GF-D8 (cell line): ENCODE measurements at places on chromosomes 2 and 18.

DNA sequence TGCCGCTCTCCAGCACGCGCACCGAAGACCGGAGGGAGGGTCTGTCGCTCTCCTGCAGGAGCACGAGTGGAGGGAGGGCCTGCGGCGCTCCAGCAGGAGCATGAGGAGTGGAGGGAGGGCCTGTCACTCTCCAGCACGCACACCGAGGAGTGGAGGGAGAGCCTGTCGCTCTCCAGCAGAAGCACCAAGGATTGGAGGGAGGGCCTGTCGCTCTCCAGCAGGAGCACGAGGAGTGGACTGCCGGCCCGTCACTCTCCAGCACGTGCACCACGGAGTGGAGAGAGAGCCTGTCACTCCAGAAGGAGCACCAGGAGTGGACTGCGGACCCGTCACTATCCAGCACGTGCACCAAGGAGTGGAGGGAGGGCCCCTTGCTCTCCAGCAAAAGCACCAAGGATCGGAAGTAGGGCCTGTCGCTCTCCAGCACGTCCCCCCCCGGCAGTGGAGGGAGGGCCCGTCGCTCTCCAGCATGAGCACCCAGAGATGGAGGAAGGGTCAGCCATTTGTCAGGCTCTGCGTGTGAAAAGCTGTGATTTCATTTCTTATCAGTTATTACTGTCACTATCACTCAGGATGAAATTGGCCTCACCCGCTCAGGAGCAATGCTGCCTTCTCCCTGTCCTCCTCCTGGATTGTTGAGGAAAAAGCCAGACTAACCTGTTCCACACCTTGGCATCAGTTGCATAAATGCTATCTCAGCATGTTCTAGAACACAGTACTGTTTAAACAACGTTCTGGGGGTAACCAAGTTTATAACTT, 35.9 kb downstream of the ADI1 start:
- no peak for DNase-seq

- no peak for DNase-seq
These were observed 219.8 kb upstream of the SPHKAP start for GRCh38 chr2:228401065-228401912.

DNA sequence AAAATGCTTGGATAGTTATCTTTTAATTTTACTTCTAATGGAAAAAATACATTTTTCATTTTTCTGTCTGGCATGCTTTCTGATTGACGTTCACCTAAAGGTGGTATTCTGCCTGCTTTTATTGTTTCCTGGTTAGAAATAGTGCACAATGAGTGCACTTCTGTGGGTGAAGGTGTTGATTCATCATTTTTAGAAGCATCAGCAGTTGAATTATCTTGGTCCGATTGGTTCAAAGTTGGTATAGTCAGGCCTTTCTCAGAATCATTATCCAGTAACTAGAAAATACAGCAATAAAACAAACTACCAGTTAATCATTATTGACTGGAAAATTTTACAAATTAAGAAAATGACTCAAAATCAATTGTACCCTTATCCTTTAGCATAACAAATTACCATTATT, 84.5 kb downstream of the STRADB start:
- DNase-seq, result no peak

DNA sequence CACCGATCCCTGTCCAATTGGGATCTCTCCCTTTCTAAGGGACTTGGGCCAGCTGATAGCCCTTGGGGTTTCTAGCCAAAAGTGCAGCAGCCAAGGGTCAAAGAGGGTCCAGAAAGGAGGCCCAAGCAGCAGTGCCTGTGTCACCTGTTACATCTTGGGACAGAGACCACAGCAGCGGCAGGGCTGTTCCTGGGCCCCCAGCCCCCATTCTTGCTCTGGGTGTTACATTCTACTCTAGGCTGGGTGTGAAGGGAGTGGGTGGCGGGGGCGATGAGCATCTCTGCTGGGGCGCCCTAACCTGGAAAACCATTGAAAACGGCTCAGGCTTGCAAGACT, 1.2 kb downstream of the PAX3 start:
- DNase-seq, result no peak

- no peak for DNase-seq
These were observed 149.0 kb downstream of the IKZF2 start for GRCh38 chr2:213002383-213002782.

GRCh38 chr2:26530696-26531095, 52.8 kb upstream of the OTOF start:
- no peak for DNase-seq

GRCh38 chr2:174120346-174120745, 128.0 kb downstream of the OLA1 start:
- DNase-seq, result no peak

- no peak for DNase-seq
These were observed 100.6 kb upstream of the ITGA4 start for GRCh38 chr2:181356526-181357130.

- no peak for DNase-seq
These were observed 15.7 kb downstream of the STK39 start for GRCh38 chr2:168231609-168232241.

GRCh38 chr2:219021591-219021990, 19.7 kb downstream of the CFAP65 start:
- no peak for DNase-seq

GRCh38 chr18:30403278-30403677, 639.3 kb downstream of the DSC3 start:
- no peak for DNase-seq

GRCh38 chr2:189421644-189422043, 19.6 kb upstream of the WDR75 start:
- DNase-seq, result no peak

GRCh38 chr2:43324259-43325106, 98.1 kb upstream of the ZFP36L2 start:
- DNase-seq, result no peak

DNA sequence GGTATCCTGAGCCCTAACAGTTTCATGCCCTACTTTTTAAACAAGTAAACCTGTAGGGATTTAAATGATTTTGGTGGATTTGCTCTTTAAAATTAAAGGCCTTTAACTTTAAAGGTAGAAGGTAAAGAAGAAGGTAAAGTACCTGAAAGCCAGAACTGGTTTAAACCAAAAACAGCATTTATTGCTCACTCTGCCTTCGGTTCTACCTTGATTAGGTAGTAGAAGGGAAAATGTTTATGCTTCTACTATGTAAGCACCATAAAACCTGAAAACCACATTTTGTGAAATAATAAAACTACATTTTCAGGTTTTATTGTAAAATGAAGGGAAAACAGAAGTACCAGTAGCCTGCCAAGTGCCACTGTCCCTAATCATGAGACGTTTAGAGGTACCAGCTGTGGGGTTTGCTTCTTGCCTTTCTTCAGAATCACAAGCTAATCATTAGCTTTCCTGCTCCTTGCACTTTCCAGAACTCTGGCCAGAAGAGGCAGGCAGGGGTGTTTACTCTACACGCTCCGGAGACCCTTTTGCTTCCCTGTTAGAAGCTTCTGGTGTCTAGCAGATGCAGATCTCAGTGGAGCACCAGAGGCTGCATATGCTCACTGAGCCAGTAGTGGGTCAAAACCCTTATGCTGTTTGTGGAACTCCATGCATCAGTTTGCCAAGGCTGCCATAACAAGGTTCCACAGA, 33.3 kb downstream of the RPIA start:
- no peak for DNase-seq

- DNase-seq, result no peak
These were observed 52.4 kb downstream of the DPP4 start for GRCh38 chr2:162021516-162022058.

- no peak for DNase-seq
These were observed 585.9 kb downstream of the IRS1 start for GRCh38 chr2:226213717-226214116.

GRCh38 chr2:9206991-9207640, 504 bp downstream of the ASAP2 start:
- no peak for DNase-seq
